Urinary bladder (tissue), 4 donors: ENCODE measurements at places on chromosomes 6 and 20. TPM values are rescaled to one million over a fixed set of nuclear protein-coding genes. Genes with fewer than 3 reads are reported as not detected.

GRCh38 chr20:63592661-63593060 lies 18.6 kb upstream of the HELZ2 start:
- DNase-seq: no peak

- no peak for DNase-seq
Observed at GRCh38 chr20:4957939-4958362, 43.4 kb downstream of the SLC23A2 start.

GRCh38 chr6:5435449-5435848 lies 174.1 kb downstream of the FARS2 start:
- DNase-seq: no peak

DNA sequence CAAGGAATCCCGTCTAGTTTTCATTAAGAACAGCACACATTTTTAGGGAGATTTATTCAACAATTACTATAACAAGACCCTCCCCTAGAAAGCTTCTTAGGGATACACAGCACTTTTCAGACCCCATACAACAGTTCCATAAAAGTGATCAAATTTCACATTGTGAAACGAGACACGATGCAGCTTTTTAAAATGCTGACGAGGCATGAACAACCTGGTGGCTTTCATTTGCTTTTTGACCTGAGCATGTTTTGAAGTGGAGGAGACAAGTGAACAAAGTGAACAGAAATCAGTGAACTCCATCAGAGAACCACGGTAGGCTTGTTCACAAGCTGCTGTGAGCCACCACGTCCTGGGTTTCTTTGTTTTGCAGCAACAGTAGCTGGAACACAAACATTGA lies 112.2 kb downstream of the PCSK2 start:
- no peak for DNase-seq

DNA sequence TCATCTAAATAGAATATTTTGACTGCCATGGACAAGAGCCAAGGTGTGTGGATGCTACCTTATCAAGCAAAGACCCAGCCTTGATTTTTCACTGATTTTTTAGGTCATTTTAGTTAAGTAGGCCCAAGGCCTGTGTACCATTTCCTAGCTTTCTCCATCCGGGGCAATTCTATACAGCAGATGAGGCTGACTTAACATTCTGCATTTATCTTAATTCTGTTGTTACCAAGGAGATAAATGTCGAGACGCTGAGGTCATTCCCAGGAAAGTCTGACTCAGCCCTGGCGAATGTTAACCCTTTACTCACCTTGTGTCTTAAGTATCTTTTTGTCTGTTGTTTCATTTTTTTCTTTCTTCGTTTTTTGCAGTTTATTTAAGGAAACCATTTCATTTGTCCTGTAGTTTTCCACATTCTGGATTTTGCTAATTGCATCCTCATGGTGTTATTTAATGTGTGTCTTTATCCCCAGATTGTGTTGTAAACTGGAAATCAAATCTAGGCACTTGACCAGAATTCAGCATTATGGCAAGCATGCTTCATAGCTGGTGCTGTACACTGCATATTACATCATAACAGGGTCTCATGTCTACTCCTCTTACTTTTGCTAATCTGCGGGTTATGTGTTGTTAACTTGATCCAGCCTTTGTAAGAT lies 277.0 kb downstream of the CDKAL1 start:
- no peak for DNase-seq

- no peak for DNase-seq
Observed at GRCh38 chr6:160765412-160765811, 63.4 kb downstream of the PLG start.

- DNase-seq: no peak
Observed at GRCh38 chr6:151140767-151141166, 99.0 kb upstream of the AKAP12 start.

- no peak for DNase-seq
Observed at GRCh38 chr20:59774204-59774641, 159.2 kb downstream of the SYCP2 start.

GRCh38 chr20:8394308-8394945 lies 262.4 kb downstream of the PLCB1 start:
- DNase-seq: no peak

DNA sequence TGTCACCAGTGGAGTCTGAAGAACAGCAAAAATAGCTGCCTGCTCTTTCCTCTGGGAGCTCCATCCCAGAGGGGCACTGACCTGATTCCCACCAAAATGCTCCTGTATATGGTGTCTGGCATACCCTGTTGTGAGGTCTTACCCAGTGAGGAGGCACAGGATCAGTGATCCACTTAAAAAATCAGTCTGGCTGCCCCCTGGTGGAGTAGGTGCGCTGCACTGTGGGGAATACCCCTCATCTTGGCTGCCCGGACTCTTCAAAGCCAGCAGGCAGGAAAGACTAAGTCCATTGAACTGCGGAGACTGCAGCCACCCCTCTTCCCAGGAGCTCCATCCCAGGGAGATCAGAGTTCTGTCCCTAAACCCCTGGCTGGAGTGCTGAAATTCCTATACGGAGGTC lies 230.9 kb upstream of the HTR1E start:
- DNase-seq: no peak

DNA sequence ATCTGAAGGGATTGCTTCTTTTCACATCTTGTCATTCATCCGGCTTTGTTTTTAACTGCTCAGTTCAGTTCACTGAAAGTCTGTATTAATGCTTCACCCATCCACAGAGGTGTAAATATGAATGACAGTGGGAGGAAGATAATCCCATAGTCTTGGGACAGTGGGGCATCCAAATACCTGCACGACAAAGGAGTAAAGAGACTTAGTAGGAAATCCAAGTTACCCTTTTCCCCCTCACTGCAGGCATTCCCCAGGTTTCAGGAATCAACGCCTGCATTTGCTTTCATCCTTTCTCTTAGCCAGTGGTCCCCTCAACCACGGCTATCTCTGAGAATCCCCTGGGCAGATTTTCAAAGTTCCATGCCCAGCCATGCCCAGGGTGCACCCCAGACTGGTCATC lies 110.2 kb downstream of the MYLK4 start:
- no peak for DNase-seq

DNA sequence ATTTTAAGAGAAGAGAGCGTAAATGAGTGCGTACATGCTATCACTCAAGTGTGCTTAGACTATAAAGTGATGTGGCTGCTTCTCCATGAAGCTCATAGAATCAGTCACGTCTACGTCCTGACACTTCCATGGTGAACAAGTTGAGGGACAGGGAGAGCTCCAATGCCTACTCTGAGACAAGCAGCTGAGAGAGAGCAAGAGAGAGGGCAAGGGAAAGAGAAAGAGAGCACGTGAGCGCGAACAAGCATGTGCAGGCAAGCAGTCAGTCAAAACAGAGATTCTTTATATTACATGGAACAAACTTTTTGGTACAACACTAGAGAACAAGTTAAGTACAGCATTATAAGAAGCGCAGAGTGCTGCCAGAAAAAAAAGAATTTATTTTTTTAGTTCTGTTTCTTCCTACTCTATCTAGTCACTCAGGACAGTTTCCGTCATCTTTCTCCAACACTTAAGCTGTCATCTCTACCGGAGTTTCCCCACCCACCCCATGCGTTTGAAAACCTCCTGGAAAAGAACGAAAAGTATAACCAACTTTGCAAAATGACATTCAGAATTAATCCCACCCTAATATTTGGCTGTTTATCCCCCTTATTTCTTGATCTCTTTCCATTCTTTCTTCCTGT lies 61.8 kb downstream of the EPB41L2 start:
- DNase-seq: no peak

GRCh38 chr6:2617729-2618128 lies 133.0 kb downstream of the MYLK4 start:
- no peak for DNase-seq

DNA sequence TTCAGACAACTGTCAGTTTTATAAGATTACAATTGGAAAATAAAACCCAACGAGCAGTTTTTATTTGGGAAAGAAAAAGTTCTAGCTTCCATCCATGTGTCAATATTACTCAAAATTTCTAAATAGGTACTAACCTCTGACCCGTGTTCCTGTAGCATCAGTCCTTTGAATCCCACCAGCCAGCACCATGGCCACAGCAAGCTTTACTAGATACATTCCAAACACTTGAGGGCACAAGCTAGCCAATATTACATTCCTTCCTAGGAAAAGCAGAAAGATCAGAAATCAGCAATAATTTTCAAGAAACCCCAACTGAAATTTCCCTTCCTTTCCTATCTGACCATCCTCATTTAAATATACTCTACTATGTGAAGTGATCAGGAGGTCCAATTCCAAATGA lies 19.2 kb downstream of the ASF1A start:
- no peak for DNase-seq

DNA sequence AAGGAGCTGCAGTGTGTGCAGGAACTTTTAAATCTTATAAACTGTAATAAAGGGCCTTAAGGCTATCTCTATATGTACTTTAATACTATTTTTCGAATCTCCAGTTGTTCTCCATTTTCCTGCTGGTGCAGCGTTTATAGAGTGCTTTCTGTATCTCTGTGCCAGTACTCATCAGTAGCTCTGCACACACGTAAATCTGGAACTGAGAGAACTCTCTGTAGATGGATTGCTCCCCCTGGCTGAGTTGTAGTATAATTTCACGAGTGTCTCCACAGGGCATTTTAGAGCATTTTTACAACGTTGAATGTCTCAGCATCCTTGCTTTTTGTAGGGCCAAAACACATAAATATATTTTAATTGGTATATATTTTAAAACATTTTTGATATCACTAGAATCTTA lies 256.5 kb downstream of the TRDN start:
- no peak for DNase-seq

- no peak for DNase-seq
Observed at GRCh38 chr6:113623129-113623528, 234.0 kb upstream of the MARCKS start.

GRCh38 chr6:108914235-108915022 lies 66.2 kb downstream of the ARMC2 start:
- no peak for DNase-seq

DNA sequence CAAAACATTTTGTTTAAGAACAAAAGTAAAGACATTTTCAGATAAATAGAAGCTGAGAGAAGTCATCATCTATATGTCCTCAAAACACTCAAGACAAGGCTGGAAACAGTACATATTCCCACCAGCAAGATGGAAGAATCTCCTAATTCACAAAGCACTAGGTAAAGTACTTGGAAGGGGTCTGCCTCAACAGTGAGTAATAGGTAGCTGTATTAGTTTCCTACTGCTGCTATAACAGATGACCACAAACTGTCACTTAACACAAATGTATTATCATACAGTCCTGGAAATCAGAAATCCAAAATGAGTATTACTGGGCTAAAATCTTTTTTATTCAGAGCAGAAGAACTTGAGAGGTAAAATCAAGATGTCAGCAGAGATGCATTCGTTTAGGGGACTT lies 40.6 kb downstream of the ZKSCAN8 start:
- no peak for DNase-seq

GRCh38 chr6:79330704-79331103 lies 96.2 kb upstream of the HMGN3 start:
- DNase-seq: no peak

GRCh38 chr6:120278689-120279396 lies 929.3 kb upstream of the MAN1A1 start:
- no peak for DNase-seq

- no peak for DNase-seq
Observed at GRCh38 chr6:9503111-9503761, 911.6 kb downstream of the TFAP2A start.

GRCh38 chr6:170186006-170186935 lies 104.6 kb downstream of the DLL1 start:
- DNase-seq: no peak

DNA sequence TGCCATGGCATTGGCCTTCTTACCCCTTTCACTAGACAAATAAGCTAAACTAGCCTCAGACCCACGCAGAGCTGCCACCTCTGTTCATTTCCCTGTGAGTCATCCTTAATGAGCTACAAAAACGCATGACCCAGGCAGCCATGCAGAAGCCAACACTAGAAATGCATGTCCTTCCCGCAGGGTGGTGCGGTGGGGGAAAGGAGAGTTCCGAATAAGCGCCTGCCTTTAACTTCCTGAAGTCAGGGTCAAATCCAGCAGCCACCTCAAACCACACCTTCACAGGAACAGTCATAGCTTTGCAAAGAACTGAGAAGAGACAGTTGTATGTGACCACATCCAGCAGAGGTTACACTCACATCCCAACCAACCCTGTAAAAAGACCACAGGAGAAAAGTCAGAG lies 40.4 kb downstream of the IRF4 start:
- no peak for DNase-seq

GRCh38 chr6:2743280-2744208 lies 7.2 kb downstream of the MYLK4 start:
- DNase-seq: no peak

GRCh38 chr6:113824411-113824810 lies 32.7 kb upstream of the MARCKS start:
- no peak for DNase-seq

DNA sequence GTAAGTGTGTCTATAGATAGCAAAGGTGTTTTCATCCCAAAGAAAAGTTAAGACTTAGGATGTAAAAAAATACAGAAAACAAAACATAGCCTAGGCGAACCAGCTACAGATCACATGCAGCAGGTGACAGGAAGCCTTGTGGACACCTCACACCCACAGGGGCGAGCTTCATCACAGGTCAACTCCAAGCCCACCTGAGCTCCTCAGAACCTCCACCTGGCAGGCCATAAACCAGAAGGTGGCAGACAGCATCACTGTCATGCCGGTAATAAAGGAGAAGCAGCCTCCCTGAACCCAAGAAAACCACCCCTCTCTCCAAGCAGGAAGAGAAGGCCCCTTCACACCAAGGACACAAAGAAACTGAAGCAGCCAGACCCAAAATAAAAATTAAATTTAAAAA lies 1.0 kb downstream of the RALGAPA2 start:
- no peak for DNase-seq

- no peak for DNase-seq
Observed at GRCh38 chr20:25508083-25508770, 77.1 kb downstream of the NINL start.

DNA sequence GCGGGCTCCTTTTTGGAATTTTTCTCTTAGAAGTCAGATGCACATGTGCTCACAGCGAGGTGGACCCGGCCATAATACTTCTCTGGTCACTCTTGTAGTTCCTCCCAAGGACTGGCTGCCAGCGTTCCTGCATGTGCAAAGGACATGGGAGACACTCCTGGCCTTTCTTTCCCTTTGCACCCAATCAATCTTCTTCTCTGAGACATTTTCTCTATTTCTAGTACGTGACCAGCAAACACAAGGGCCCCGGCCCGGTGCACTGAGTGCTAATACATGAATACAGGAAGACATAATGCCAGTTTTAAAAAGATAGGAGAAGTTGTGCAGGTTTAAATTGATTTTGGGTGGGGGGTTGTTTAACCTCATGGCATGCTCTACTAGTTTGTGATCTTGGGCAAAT lies 233.6 kb downstream of the SMOC2 start:
- no peak for DNase-seq

- no peak for DNase-seq
Observed at GRCh38 chr6:5152460-5152859, 67.3 kb downstream of the PPP1R3G start.

GRCh38 chr6:165110860-165111259 lies 198.5 kb downstream of the C6orf118 start:
- no peak for DNase-seq

The COL11A2 gene
- polyA plus RNA-seq: 0.30 TPM

The KCNQ5 gene
- polyA plus RNA-seq: 1.8 TPM

The HLA-DQA2 gene
- not detected for polyA plus RNA-seq

The DACT2 gene
- 0.60 TPM for polyA plus RNA-seq

The ASF1A gene
- 16.4 TPM for polyA plus RNA-seq

The BPIFB2 gene
- not detected for polyA plus RNA-seq

The BHLHE23 gene
- not detected for polyA plus RNA-seq

The CAGE1 gene
- not detected for polyA plus RNA-seq

The IL17A gene
- not detected for polyA plus RNA-seq

The TRIM15 gene
- not detected for polyA plus RNA-seq

The ZSWIM3 gene
- 2.7 TPM for polyA plus RNA-seq

The PSORS1C1 gene
- 6.8 TPM for polyA plus RNA-seq

The CD2AP gene
- polyA plus RNA-seq: 10.1 TPM

The XKR7 gene
- 0.03 TPM for polyA plus RNA-seq

The HTR1E gene
- not detected for polyA plus RNA-seq
